ENCODE measurements at places on chromosomes 7 and 10. TPM values are rescaled to one million over a fixed set of nuclear protein-coding genes. Genes with fewer than 3 reads are reported as not detected.

- H3K4me3 ChIP-seq = no peak overlapping the region
- no peaks in the 10 kb centered on the region for H3K36me3 ChIP-seq
- H3K27ac ChIP-seq = peak overlapping the region; percentile 7
- peaks cover 24% of the 10 kb centered on the region for H3K4me1 ChIP-seq
- no peaks in the 10 kb centered on the region for H3K27me3 ChIP-seq
Measured at GRCh38 chr10:22552888-22553378, 161.4 kb downstream of the PIP4K2A start.

DNA sequence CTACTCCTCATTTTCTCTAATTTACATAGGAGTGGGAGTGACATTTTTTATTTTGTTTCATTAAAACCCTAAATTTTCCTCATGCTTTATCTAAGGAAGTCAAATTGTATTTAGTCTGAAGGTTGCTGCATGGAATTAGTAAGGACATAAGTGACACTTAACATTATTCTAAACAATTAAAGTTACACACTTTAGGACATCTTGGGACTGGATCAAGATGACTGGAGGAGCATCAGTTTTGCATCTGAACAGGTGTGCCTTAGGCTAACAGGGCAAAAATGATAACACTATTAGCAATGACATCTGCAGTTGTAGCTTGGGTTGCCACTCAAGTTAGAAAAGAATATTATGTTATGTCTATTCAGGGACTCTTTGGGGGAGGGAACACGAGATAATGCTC is 199.4 kb downstream of the HDAC9 start:
- no peaks in the 10 kb centered on the region for H3K4me1 ChIP-seq
- H3K4me3 ChIP-seq = no peak overlapping the region
- DNase-seq = no peak
- no peak overlapping the region for H3K27ac ChIP-seq
- H3K27me3 ChIP-seq = no peaks in the 10 kb centered on the region

DNA sequence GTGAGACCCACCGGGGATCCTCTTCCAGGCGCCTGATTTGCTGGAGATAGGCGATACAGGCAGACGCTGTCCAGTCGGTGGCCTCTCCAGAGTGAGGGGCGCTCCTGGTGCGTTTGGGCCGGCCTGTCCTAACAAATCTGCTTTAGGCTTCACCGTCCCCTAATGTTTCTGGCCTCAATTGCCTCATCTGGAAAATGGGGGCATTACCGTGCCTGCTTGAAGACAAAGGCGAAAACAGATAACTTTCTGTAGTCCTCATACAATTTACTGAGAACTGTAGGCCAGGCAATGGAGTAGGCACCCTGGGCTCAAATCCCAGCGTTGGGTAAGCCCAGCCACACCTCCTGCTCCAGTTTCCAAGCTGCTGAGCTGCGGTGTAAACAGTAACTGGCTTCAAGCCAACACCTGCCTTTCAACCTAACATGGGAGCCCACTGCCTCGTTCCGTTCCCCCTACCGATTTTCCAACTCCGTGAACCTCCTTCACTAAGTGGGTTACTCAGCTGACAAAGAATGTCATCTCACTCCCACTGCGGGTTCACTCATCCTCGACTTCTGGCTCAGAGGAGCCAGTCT is 589 bp upstream of the ZFAND4 start:
- DNase-seq = no peak
- no peaks in the 10 kb centered on the region for H3K36me3 ChIP-seq
- peak overlapping the region; percentile 94 for H3K27ac ChIP-seq
- no peaks in the 10 kb centered on the region for H3K27me3 ChIP-seq

DNA sequence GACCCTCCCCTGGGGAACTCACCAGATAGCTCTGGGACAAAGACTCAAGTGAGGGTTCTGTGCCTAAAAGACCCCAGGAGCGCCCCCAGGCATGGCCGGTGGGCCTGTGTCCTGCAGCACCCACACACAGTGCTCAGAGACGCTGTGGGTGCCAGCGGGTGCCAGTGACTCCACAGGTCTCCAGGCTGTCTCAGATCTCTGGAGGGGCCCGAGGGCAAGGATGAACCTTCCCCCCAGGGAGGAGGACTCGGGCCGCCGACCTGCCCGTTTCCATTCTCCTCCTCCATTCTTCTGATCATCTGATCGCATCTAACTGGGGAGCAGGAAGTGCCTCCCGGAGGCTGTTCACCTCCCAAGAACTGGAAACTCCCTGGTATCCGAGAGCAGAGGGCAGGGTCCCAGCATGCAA is 980 bp downstream of the ADAM8 start:
- DNase-seq = no peak
- no peaks in the 10 kb centered on the region for H3K27me3 ChIP-seq
- H3K27ac ChIP-seq = peak overlapping the region; percentile 90
- peak overlapping the region; percentile 85 for H3K4me3 ChIP-seq
- peaks cover 2% of the 10 kb centered on the region for H3K36me3 ChIP-seq

DNA sequence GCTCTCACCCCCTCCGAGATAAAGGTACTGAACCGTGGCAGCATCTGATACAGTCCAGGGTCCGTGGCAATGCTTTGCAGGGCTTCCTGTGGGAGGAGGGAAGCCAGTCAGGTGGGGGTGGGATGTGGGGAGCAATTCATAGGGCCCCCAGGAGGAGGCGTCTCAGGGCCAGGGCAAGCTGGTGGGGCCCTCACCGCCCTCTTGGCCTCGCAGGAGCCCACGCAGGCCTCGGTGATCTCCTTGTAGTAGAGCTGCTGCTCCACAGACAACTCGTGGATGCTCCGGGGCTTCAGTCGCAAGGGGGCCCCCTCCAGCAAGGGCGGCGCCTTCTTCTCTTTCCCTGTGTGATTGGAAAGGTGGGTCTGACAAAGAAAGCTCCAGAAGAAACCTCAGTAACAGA is 7.2 kb downstream of the TAF6 start:
- H3K27ac ChIP-seq = no peak overlapping the region
- H3K27me3 ChIP-seq = no peaks in the 10 kb centered on the region
- DNase-seq = no peak
- H3K36me3 ChIP-seq = peaks cover 67% of the 10 kb centered on the region
- H3K4me3 ChIP-seq = no peak overlapping the region
- H3K4me1 ChIP-seq = peaks cover 8% of the 10 kb centered on the region

GRCh38 chr7:19051767-19052375 is 65.6 kb downstream of the TWIST1 start:
- no peak overlapping the region for H3K4me3 ChIP-seq
- H3K27ac ChIP-seq = no peak overlapping the region
- H3K4me1 ChIP-seq = no peaks in the 10 kb centered on the region
- DNase-seq = peak; percentile 4
- no peaks in the 10 kb centered on the region for H3K36me3 ChIP-seq

DNA sequence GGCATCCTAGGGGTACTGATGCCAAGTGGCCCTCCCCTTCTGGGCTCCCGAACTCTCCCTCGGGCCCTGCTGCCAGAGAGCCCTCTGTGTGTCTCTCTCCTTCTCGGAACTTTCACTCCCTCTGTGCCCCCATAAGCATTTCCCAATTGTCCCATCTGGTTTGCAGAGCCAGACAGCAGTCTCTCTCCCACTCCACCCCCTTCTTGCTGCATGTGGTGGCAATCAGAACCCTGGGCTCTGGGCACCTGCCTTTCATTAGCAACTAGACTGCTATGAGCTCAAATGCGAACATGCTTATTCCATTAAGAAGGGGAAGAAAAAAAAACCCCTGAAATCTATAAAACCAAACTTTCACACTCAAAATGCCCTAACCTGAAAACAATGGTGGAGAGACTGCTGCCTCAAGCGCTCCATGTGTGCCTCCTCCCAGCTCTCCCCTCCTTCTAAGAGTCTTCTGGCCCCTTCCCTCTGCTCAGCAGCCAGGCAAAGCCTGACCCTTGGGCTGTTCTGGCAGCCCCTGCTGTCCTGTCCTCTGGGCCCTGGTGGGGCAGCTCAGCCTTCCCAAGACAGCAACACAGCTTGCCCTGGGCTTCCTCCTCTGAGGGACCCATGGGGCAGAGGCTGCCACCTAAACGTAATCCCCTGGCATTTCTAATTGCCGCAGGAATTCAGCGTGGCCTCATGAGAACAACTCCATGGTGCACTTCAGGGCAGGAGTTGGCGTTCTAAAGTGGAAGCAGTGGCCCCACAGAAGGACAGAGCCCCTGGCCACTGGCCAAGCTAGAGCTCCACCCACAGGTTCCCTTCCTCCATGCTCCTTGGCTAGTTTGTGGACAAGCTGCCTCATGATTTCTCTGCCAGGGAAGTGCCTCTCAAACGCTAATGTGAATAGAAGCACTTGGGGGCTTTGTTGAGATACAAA is 415.4 kb downstream of the PLXNA4 start:
- H3K27me3 ChIP-seq = peaks cover 11% of the 10 kb centered on the region
- no peak for DNase-seq
- peaks cover 4% of the 10 kb centered on the region for H3K36me3 ChIP-seq
- H3K4me1 ChIP-seq = no peaks in the 10 kb centered on the region
- H3K4me3 ChIP-seq = no peak overlapping the region

The CDK1 gene
- total RNA-seq = 0.73 TPM

The PHYHIPL gene
- total RNA-seq = not detected

DNA sequence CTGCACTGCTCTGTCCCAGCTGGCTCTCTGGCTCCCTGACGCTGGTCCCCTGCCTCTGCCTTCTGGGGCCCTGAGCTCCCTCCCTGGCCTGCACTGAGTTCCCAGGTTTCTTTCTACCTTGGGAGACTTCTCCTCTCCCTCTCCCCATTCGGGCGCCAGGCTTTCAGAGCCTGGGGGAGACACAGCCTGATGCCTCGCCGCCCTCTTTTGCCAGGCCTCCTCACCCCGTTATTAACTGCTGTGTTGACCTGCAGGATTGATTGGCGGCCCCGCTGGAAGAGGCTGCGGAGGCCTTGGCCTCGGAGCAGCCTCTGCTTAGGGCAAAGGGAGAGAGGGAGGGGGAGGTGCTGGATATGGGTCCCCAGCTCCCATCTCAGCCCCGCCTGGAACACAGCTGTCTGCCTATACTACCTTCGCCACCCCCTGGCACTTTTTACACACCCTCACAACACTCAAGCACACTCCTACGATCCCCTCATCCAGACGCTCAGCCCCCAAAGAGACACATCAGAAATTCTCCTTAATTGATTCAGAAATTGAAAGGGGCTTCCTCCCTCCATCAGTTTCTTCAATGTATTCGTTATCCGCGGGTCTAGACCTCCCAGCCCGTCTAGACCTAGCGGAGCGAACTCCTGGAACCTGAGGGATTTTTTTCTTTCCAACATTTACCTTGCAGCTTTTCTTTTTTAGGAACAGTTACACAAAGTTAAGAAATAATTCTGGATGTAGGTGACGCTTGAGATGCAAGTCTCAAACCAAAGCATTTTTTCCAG is 7.1 kb upstream of the PAX2 start:
- no peak for DNase-seq
- H3K27ac ChIP-seq = no peak overlapping the region
- H3K36me3 ChIP-seq = no peaks in the 10 kb centered on the region
- peaks cover 67% of the 10 kb centered on the region for H3K27me3 ChIP-seq
- H3K4me1 ChIP-seq = peaks cover 50% of the 10 kb centered on the region

DNA sequence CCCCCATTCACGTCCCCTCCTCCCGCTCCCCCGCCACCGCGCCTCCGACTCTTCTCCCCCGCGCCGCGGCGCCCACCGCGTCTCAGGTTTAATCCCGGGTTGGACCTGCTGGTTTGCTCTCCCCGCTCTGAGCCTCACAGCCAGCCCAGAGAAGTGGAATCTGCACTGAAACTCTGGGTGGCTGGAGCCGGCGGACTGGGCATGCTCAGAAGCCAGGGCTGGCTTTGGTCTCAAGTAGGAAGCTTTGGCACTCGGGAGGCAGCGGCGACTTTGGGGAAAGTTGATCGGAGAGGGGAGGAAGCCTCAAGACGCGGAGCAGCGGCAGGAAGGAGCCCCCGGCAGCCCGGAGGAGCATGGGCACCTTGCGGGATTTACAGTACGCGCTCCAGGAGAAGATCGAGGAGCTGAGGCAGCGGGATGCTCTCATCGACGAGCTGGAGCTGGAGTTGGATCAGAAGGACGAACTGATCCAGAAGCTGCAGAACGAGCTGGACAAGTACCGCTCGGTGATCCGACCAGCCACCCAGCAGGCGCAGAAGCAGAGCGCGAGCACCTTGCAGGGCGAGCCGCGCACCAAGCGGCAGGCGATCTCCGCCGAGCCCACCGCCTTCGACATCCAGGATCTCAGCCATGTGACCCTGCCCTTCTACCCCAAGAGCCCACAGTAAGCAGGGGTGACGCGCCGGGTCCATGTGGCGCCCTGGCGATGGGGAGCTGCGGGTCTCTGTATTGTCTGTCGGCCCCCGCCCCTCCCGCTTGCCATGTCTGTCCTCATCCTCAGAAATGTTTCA is at the start of gene PRKG1:
Gene PRKG1, plus strand, starts transcription at position 250 of the 791 bp plus-strand sequence.
- no peak for DNase-seq
- peak within 1 kb of the TSS; percentile 69 for H3K27ac ChIP-seq
- H3K27me3 ChIP-seq = peaks cover 23% of the 10 kb centered on the region
- peak within 1 kb of the TSS; percentile 75 for H3K4me3 ChIP-seq
- H3K4me1 ChIP-seq = peaks cover 13% of the 10 kb centered on the region

- H3K4me3 ChIP-seq = no peak overlapping the region
- peaks cover 22% of the 10 kb centered on the region for H3K4me1 ChIP-seq
- H3K27ac ChIP-seq = no peak overlapping the region
Measured at GRCh38 chr7:75635036-75635435, 103.7 kb downstream of the HIP1 start.

The NODAL gene
- total RNA-seq = not detected

The ADAM8 gene
- total RNA-seq = 8.5 TPM

GRCh38 chr7:127884066-127884559 is 147.1 kb downstream of the LRRC4 start:
- H3K27ac ChIP-seq = no peak overlapping the region
- no peak for DNase-seq
- H3K4me1 ChIP-seq = peaks cover 8% of the 10 kb centered on the region
- H3K36me3 ChIP-seq = peaks cover 36% of the 10 kb centered on the region
- no peaks in the 10 kb centered on the region for H3K27me3 ChIP-seq
- no peak overlapping the region for H3K4me3 ChIP-seq

GRCh38 chr10:124495725-124496124 is 34.1 kb downstream of the LHPP start:
- peaks cover 8% of the 10 kb centered on the region for H3K36me3 ChIP-seq
- H3K27me3 ChIP-seq = no peaks in the 10 kb centered on the region
- no peak overlapping the region for H3K4me3 ChIP-seq
- peaks cover 10% of the 10 kb centered on the region for H3K4me1 ChIP-seq
- H3K27ac ChIP-seq = no peak overlapping the region
